ENCODE measurements at places on chromosomes 7 and 10.

DNA sequence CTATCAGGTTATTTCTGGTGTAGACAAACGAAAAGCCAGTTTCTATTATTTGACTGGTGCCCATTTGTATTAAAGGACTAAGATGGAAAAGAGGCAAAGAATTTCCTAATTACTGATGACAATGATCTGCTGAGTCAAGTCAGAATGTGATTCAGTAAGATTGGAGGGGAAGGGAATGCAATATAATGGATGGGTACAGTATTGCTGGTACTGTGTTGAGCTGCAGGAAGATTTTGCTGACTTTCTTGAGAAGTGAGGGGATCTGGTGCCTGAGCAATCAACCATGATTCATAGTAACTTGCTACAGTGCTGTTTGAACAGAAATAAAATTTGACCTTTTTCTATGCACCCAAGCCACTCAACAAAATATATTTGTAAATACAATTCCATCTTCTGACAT, 139.1 kb upstream of the RHEB start:
- no peak for DNase-seq

GRCh38 chr7:55099066-55099820, 80.4 kb downstream of the EGFR start:
- no peak for DNase-seq

DNA sequence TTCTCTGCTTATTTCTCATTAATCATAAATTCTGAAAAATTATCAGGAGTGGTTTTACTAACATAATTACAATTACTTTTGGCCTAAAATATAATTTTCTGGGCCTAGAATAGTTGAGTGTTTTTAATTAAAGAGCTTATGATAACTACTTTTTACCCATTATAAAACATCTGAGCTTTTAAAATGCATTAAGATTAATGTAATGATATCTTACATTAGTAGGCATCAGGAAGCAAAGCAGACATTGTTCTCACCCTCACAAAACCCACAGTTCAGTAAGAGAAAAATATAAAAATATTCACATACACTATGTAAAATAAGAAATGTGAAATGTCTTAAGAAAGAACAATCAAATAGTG, 443.7 kb upstream of the SEMA3A start:
- DNase-seq = no peak

DNA sequence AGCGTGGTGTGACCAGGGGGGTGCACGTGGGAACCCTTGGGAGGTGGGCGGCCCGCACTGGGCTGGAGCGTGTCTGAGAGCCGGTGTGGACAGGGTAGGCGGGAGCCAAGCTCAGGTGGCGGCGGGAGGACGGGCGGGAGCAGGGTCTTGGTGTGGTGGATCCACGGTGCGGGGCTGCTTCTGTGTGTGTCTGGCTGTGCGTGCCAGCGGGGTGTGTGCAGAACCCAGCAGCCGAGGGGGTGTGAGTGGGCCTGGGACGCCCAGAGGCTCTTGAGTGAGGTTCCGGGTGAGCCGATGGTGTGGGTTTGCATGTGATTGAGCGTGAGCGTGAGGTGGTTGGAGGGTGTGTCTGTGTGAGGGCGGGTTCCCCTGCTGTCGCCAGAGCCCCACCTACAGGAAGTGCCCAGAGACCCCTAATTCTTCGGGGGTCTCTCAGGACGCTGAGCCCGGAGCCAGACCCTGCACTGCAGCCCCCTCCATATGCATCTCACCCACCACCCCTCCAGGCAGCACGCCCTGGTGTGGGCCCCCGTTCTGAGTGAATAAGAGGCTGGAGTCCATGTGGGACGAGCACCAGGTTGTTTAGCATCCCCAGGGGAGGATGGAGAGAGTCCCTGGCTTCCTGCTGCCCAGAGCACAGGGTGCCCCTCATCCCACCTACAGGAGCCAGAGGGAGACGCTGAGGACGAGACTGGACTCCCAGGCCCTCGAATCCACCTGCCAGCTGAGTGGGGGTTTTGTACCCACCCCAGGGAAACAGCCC, 78.2 kb downstream of the ELFN1 start:
- no peak for DNase-seq

GRCh38 chr7:29894256-29894655, 87.9 kb downstream of the WIPF3 start:
- no peak for DNase-seq

DNA sequence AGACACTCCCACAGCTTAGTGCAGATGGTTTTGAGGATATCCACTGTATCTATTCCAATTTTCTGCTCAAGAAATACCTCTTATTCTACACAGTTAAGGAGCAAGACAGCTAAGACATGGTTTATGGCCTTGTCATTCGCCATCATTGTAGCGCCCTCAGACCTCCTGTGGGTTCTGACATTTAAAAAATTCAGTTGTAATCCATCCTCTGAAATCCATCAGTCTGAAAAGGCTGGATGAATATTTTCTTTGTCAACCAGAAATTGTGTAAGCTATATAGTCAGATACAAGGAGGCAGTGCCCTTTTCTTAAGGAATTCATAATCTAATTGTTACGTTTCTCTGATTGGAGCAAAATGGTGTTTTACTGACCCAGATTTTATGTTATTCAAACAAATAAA, 353.6 kb downstream of the GALNT17 start:
- no peak for DNase-seq

DNA sequence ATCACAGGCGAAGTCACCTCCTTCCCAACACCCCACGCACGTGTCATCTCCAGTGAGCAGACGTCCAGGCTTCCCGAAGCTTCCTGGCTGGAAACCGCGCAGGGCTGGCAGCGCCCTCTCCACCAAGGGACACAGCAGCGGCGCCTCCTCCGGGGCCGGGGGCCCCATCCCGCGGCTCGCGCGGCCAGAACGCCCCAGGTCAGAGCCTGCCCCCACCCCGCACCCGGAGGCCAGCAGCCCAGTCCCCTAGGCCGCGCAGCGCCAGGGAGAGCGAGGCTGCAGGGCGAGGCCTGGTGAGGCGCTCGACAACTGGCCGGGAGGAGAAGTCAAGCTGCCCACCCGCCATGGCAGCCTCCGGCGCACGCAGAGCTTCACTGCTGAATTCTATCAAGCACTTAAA, 247.0 kb downstream of the SEMA3D start:
- DNase-seq = no peak
